AG09309 (cell line): ENCODE measurements at places on chromosomes 5 and 9.
A peak's percentile ranks its signal among the peaks of the same experiment; 100 is the strongest.

GRCh38 chr5:110625376-110625999 is 101.0 kb downstream of the TMEM232 start:
- peak; percentile 18 for DNase-seq

- no peak for DNase-seq
Observed at GRCh38 chr9:123390337-123391135, 34.5 kb downstream of the CRB2 start.

GRCh38 chr9:117365438-117365837 is 49.4 kb downstream of the ASTN2 start:
- DNase-seq, result no peak

DNA sequence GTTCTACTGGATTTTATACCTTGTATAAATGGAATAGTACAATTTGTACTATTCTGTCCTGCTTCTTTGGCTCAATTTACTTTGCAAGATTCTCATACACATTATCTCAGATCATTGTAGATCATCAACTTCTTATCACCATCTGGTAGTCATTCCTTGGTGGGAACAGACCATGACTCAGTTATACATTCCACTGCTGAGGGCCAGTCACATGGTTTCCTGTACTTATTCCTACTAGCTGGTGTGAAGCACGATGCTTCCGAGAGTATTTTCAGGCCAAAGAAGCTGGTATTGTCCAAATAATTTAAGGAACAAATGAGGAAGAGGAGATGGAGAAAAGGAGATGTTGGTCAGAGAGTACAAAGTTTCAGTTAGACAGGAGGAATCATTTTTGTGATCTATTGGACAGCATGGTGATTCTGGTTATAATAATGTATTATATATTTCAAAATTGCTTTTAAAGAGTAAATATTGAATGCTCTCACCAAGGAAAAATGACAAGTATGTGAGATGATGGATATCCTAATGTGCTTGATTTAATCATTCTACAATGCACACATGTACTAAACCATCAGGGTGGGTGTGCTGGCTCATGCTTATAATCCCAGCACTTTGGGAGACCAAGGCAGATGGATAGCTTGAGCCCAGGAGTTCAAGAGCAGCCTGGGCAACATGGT is 124.1 kb downstream of the SYK start:
- peak; percentile 55 for DNase-seq

- DNase-seq, result no peak
Observed at GRCh38 chr9:76456202-76456926, 2.6 kb upstream of the GCNT1 start.

DNA sequence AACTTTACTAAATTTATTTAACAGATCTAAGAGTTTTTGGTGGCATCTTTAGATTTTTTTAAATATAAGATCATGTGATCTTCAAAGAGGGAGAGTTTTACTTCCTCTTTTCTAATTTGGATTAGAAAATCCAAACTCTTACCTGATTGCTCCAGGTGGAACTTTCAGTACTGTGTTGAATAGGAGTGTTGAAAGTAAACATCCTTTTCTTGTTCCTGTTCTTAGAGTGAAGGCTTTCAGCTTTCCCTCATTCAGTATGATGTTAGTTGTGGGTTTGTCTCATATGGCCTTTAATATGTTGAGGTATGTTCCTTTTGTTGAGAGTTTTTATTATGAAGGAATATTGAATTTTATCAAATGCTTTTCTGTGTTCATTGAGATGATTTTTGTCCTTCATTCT is 650.0 kb upstream of the SGCD start:
- no peak for DNase-seq

DNA sequence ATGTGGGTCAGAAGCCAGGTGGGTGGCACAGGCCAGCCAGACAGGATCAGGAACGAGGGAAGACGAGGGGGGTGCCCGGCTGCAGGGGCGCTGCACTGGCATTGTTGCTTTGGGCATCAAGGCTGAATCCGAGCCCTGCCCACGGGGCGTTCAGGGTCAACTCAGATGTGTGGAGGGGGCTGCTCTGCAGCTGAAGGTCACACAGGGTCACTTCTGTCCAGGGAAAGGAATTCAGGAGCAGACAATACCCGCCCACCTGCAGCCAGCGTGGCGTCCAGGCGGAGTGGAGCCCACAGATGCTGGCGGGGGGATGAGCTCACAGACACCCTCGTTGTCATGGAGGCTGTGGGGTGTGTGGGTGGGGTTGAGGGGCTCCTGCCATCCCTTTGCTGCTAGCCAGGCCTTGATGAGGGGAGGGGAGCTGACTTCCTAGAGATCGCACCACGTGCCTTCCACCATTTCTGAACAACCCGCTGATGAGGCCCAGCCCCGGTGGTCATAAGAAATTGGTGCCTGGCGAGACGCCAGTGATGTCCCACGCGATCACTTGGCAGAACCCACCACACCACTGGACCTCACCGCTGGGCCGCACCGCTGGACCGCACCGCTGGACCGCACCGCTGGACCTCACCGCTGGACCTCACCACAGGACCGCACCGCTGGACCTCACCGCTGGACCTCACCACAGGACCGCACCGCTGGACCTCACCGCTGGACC is 31.2 kb downstream of the MRPL36 start:
- no peak for DNase-seq

- no peak for DNase-seq
Observed at GRCh38 chr9:4739587-4740387, 1.2 kb downstream of the AK3 start.

DNA sequence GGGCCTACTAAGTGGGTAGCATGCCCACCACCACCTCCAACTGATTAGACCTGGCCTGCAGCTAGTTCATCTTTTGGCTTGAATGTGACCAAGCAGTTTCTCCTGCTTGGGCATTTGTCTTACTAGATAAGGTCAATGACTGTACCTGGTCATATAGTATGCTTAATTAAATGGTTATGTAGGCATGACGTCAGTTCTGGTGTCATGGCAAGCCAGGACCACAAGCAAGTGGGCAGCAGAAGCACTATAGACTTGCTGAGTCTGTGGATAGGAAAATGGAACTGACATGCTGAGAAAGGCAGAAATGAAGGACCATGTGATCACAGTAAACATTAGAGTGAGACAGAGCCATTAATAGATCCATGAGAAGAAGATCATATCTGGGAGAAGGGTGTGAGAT is 55.6 kb upstream of the C6 start:
- no peak for DNase-seq

- no peak for DNase-seq
Observed at GRCh38 chr9:35656348-35656747, 1.5 kb downstream of the RMRP start.

- DNase-seq, result no peak
Observed at GRCh38 chr9:100473276-100474081, 530 bp downstream of the TMEFF1 start.

- DNase-seq, result no peak
Observed at GRCh38 chr5:135632798-135633197, 54.0 kb upstream of the CXCL14 start.

- DNase-seq, result no peak
Observed at GRCh38 chr9:93086447-93087224, 9.4 kb upstream of the CARD19 start.

- no peak for DNase-seq
Observed at GRCh38 chr5:169036079-169036805, 264.7 kb downstream of the SLIT3 start.

DNA sequence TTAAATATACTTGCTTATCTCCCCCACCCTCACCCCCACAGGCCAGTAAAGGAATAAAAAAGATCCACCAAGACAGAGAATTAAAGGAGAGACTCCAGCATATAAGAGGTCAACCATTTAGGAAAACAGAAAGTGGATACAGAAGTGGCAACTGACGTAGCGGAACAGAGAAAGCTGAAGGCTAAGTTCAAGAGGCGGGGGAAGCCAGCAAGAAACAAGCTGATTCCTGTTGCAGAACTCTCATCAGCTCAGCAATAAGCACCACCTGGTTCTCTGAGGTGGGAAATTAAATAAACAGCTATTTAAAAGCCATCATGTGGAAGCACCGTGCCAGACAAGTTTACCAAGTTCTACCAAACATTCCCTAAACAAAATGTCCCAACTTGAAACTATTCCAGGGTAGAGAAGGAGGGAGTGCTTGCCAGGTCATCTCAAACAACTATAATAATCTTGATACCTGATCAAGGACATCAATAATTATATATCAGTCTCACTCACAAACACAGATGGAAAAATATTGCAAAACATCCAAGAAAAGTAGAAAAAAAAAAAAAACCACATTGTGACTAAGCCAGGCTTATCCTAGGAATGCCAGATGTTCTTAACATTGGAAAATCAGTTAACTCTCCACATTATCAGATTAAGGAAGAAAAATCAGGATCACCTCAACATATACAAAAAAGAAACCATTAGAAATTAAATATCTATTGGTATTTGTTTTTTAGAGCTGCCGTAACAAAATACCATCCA is 7.3 kb upstream of the ARL15 start:
- DNase-seq, result no peak

GRCh38 chr9:9603345-9603744 is 1009.5 kb downstream of the PTPRD start:
- DNase-seq, result no peak

DNA sequence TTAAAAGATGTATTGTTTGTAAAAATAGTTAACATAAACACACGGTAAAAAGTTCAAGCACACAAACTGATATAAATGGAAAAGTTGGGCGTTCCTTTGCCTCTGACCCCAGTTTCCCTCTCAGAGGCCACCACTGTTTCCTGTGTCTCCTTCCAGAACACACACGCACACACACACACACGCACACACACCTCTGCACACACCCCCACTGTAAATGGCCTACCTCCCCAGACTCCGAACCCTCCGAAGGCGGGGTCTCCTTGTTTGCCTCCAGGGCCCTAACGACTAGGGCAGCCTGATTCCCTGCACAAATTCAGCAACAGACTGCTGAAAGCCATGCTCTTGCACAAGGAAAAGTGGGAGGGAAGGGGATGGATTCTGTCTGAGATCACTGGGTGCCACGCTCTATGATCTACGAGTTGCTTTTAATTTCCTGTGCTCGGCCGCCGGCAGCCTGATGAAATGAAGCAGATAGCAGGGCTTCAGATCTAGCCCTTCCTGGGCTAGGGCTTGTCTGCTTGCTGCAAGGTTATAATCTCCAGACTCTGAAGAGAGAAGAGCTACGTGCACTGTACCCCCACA is 184.0 kb upstream of the IL12B start:
- DNase-seq, result no peak

- DNase-seq, result no peak
Observed at GRCh38 chr9:114504341-114505186, 709 bp downstream of the WHRN start.

DNA sequence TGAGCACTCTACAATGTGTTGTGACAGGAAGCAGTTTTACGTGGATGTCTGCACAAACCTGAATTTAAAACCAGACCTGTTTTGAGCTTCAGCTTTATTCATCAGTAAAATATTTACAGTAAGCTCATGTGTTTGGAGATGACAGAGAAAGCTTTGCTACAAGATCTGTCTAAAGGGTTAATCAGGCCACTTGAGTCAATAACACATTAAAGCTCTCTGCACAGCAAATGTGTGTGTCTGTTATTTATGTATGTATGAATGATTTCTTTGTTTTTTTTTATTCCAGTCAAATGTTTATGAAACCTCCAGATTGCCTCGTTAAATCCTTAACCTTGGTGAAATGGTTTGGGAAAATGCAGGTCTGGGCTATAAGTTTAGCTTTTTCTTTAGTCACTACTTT is 77.3 kb upstream of the SREK1 start:
- DNase-seq, result no peak

DNA sequence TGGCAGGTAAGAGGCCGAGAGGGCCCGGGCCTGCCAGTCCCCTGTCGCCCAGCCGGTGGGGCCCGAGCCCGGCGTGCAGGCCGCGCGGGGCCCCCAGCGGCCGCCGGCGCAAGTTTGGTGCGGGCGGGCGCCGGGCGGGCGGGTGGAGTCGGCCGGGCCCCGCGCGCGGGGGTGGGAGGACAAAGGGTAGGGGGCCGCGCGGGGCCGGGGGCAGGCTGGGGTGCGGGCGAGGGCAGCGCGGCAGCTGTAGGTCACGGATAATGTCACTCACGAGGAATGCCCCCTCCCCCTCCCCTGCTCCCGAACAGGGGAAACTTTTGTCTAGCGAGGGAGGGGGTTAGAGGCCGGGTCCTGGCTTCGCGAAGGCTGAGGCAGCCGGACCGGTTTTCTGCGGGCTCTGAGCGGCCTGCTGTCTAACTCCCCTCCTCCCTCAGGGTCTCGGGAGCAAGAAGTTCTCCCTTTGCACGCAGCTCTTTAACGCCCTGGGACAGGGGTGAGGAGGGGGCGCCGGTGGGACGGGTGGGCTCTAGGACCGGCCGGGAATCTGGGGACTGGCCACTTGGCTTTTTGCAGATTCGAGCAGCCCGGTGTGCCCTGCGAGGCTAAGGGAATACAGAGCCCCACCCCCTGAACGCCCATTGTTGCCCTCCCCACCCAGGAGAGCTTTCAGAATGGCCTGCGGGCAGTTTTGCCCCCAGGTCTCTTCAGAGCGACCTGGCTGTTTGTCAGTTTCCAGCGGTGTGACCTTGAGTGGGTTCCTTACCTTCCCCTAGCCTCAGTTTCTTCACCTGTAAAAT is 21.3 kb upstream of the NDST1 start:
- no peak for DNase-seq

GRCh38 chr9:85213650-85214607 is 527.8 kb downstream of the AGTPBP1 start:
- no peak for DNase-seq

DNA sequence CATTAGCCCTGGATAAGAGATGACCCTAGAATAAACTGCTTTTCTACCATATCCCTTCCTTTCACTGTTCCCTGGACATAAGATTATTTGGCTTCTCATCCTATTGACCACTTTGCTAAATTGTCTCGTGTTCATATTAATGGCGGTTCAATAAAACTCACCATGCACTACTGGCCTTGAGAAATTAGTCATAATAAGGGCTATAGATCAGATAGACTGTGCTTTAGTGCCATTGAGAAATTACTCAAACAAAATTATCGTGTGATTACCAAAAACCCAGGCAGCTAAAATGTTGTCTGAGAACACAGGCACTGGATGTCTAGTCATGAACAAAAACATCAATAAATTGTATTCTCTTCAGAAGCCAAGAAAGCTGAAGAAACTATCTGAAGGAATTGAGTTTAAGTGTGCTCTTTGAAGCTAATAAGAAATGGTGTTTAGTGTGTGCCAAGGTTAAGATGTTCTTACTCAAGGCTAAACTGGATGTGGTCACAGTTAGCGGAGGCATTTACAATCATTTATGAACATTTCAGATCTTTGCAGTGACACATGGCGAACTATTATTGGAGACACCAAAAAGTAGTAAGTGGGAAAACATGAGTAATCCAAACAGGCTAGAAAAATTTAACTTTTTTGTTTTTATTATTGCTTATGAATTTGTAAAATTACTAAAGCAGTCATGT is 460.4 kb upstream of the RORB start:
- no peak for DNase-seq
